Nucleus accumbens (tissue), 56 donors: ENCODE measurements at places on chromosomes 7 and 10.

- no peak for DNase-seq
Observed at GRCh38 chr10:22605168-22605567, 109.2 kb downstream of the PIP4K2A start.

GRCh38 chr7:108404509-108405420, 51.5 kb downstream of the NRCAM start:
- no peak for DNase-seq

- DNase-seq: no peak
Observed at GRCh38 chr7:25720427-25720826, 431.6 kb upstream of the NFE2L3 start.

DNA sequence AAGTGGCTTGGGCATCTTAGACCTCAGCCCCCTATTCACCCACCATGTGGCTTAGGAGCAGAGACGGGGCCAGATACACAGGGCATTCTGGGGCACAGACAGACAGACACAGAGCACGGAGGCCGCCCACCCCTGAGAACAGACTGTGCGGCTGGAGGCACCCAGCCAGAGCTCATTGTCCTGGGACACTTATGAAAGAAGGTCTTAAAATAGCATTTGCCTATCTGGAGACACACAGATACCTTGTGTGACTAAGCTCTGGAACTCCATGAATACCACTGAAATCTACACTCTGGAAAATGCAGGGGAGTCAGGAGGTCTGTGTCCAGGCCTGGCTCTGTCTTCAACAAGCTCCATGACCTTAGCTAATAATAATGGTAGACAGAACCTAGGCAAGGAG, 41.4 kb upstream of the ADO start:
- DNase-seq: no peak

- no peak for DNase-seq
Observed at GRCh38 chr7:112784603-112785002, 5.6 kb downstream of the TMEM168 start.

GRCh38 chr7:33774762-33775523, 130.4 kb upstream of the BMPER start:
- DNase-seq: no peak

- no peak for DNase-seq
Observed at GRCh38 chr10:54449056-54449455, 352.0 kb downstream of the PCDH15 start.

GRCh38 chr10:17007418-17007770, 122.2 kb downstream of the CUBN start:
- DNase-seq: no peak

DNA sequence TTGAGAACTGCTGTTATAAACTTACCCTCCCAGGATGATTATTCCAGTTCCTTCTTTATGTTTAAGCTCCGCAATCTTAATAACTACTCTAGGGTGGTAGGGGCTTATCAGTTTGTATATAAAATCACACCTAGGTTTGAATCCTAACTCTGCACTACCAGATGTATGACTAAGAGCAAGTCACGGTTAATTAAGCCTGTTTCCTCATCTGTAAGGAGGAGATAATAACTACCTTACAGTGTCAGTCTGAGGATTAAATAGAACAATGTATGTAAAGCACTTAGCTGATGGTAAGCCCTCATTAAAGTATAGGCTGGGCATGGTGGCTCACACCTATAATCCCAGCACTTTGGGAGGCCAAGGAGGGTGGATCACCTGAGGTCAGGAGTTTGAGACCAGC, 9.2 kb downstream of the DNA2 start:
- no peak for DNase-seq

DNA sequence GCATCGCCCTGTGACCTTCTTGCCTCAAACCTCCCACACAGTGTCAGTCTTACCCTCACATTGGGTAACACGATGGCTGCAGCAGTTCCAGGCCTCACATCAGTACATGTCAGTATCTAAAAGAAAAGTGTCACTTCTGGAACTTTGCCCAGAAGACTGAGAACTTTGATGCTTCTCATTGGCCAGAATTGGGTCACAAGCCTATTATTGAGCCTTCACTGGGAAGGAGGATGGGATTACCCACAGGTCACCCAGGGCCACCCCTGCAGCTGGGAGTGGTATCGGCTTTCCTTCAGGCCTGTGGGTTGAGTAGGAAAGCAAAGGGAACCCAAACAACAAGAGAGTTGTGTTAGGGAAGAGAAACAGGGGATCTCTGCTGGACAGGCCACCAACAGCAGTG, 111.5 kb downstream of the NPY start:
- DNase-seq: no peak

- DNase-seq: no peak
Observed at GRCh38 chr10:3491571-3491970, 293.4 kb downstream of the KLF6 start.
